ENCODE measurements at places on chromosomes 2 and 18.

GRCh38 chr2:48414980-48415835 lies 114.7 kb upstream of the STON1 start:
- no peak for DNase-seq

GRCh38 chr18:31077878-31078277 lies 24.3 kb downstream of the DSC2 start:
- no peak for DNase-seq

DNA sequence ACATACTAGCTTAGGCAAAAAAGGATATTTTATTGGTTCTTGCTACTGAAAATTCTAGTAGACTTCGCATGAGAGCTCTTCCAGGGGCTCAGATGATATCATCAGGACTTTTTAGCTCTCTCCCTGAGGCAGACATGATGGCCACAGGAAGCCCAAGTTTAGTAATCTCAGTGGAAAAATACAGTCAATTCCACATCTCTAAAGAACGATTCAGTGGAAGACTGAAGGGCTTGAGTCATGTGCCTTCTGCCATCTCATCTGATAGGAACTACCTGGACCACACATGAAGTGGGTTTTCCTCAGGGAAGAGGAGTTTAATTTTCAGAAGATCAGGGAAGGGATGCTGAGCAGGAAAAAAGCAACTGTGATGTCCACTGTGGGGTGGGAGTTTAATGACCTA lies 117.3 kb downstream of the TTC27 start:
- peak; percentile 79 for DNase-seq

GRCh38 chr18:22424565-22424963 lies 6.8 kb upstream of the CTAGE1 start:
- DNase-seq: no peak

- peak; percentile 88 for DNase-seq
Measured at GRCh38 chr2:12005886-12006681, 259.7 kb downstream of the LPIN1 start.

DNA sequence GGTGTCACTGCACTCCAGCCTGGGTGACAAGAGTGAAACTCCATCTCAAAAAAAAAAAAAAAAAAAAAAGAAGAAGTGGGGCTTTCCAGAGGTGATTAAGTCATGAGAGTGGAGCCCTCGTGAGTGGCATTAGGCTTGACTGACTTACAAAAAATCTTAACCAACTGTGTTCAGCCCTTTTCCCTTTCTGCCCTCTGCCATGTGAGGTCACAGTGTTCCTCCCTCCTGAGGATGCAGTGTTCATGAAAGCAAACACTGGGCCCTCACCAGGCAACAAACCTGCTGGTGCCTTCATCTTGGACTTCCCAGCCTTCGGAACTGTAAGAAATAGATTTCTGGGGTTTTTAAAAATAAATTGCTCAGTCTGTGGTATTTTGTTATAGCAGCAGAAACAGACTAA lies 37.0 kb upstream of the METTL21A start:
- DNase-seq: no peak

DNA sequence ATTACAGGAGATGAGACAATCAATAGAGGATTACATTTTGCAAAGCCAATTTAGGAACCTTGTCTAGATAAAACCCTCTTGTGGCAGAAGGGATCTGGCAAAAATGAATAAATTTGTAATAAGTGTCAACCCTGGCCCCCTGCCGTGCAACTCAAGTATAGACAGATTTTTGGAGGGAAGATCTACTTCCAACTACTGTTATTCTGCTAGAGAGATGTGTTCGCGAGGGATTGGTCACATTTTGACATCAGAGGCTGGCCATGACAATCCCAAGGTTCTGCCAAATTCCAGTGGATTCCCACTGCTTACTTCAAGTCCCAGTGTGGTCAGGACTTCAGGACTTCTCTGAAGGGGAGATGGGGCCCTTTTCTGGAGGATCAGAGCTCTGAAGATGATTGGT lies 192.6 kb downstream of the SH3RF3 start:
- DNase-seq: peak; percentile 56

DNA sequence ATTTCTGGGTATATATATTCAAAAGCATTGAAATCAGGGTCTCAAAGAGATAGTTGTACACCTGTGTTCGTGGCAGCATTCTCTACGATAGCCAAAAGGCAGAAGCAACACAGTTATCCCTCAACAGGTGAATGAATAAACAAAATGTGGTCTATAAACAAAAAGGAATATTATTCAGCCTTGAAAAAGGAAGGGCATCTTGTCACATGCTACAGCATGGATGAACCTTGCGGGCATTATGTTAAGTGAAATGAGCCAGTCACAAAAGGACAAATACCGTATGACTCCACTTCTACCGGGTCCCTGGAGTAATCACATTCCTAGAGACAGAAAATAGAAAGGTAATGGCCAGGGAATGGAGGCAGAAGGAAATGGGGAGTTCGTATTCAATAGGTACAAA lies 228.8 kb downstream of the SH3BP4 start:
- DNase-seq: no peak

Data from fibroblast of skin of right biceps (primary cell).